ENCODE measurements at places on chromosomes 16 and 17.

GRCh38 chr17:81941484-81942166, 4.5 kb upstream of the PYCR1 start:
- H3K36me3 ChIP-seq: no peaks in the 10 kb centered on the region
- H3K4me1 ChIP-seq: no peaks in the 10 kb centered on the region
- H3K27me3 ChIP-seq: no peaks in the 10 kb centered on the region
- H3K4me3 ChIP-seq: no peak overlapping the region
- H3K27ac ChIP-seq: no peak overlapping the region
- DNase-seq: no peak

GRCh38 chr16:88067530-88068411, 116.5 kb downstream of the BANP start:
- H3K36me3 ChIP-seq: peaks cover 59% of the 10 kb centered on the region
- H3K4me1 ChIP-seq: no peaks in the 10 kb centered on the region
- H3K4me3 ChIP-seq: no peak overlapping the region
- DNase-seq: no peak

DNA sequence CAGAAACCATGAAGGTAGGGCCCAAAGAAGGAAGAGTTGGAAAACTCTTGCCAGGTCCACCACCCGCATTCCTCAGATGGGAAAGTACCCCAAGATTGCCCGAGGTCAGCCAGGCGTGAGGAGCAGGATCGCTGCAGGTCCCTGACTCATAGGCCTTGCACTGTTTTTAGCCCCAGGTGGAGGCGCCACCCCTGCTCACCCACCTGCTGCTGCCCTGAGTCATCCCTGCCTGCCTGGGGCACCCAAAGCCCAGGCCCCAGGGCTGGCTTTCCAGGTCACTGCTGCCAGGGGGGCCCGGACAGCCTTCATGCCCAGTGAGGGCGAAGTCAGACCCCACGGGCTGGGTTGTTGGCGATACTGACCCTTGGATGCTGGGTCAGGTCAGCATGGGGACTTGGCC, 100.9 kb downstream of the AMFR start:
- H3K27me3 ChIP-seq: no peaks in the 10 kb centered on the region
- no peaks in the 10 kb centered on the region for H3K4me1 ChIP-seq
- peaks cover under 1% of the 10 kb centered on the region for H3K36me3 ChIP-seq
- H3K4me3 ChIP-seq: no peak overlapping the region

DNA sequence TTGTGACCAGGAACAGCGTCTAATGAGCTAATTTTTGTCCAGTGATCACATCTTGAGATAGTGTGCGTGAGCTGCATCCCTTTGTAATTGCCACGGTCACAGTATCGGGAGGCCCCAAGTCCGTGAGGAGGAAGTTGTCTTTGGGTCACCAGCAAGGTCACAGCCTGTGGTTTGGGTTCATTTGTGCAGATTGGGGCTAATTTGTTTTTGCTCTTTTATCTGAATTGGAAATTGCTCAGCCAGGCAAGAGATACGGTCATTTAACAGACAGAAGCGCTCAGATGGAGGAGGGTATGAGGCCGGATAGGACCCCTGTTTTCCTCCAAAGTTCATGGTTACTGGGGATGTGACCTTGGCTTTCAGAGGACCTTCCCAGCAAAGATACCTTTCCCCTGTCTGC, 174.1 kb downstream of the SNX29 start:
- no peak overlapping the region for H3K4me3 ChIP-seq
- DNase-seq: no peak
- no peaks in the 10 kb centered on the region for H3K36me3 ChIP-seq

GRCh38 chr16:12240036-12240435, 263.5 kb downstream of the SNX29 start:
- DNase-seq: no peak
- H3K27me3 ChIP-seq: no peaks in the 10 kb centered on the region
- H3K4me3 ChIP-seq: no peak overlapping the region
- no peak overlapping the region for H3K27ac ChIP-seq

DNA sequence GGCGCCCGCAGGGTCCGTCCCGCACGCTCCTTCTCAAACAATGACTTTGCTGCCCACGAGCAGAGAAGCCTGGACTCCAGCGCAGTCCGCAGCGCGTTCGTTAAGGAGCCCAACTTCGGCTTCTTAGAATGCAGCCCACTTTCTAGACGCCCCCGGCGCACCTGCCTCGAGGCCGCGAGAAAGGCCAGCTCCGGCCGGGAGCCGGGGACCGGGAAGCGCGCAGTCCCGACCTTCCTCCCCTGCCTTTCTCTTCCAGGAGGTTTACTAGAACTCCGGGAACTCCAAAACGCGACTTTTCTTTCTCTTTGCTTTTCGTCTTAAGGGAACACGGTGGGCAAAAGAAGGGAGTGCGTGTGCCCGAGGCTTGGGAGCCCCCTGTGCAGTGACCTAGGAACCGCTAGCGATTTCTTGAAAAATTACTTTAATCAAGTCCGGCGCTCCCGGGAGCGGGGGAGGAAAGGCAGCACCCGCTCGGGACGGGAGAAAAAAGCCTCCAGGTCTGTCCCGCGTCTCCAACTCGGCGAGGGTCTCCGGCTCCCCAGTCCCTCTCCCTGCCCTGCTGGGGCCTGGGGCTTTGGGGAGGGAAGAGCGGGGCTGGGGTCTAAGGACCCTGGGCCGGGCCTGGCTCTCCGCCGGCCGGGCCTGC, 2.6 kb downstream of the HNF1B start:
- no peaks in the 10 kb centered on the region for H3K4me1 ChIP-seq
- no peak overlapping the region for H3K4me3 ChIP-seq
- peaks cover 17% of the 10 kb centered on the region for H3K27me3 ChIP-seq
- H3K27ac ChIP-seq: no peak overlapping the region

DNA sequence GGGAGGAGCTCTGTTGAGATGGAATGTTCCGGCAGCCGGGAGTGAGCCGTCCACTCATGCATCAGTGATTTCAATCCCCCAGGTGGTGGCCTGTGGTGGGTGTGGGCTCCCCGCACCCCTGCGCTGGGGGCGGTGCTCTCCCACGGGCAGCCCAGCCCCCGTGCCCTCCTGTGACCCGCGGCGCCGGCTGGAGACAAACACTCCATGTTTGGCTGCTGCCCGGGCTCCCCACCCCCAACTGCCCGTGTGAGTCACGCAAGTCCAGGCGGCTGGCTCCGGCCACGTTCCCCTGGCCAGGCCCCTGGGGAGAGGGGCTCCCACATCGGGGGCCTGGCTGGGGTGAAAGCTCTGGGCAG, 29.4 kb downstream of the CACNA1H start:
- H3K27me3 ChIP-seq: no peaks in the 10 kb centered on the region
- no peaks in the 10 kb centered on the region for H3K4me1 ChIP-seq
- H3K4me3 ChIP-seq: no peak overlapping the region
- no peak overlapping the region for H3K27ac ChIP-seq
- H3K36me3 ChIP-seq: no peaks in the 10 kb centered on the region
- no peak for DNase-seq

GRCh38 chr17:21500064-21500463, 123.9 kb downstream of the KCNJ12 start:
- no peak overlapping the region for H3K4me3 ChIP-seq
- H3K27me3 ChIP-seq: peaks cover 13% of the 10 kb centered on the region
- DNase-seq: no peak

- no peak overlapping the region for H3K27ac ChIP-seq
- peak; percentile 30 for DNase-seq
- H3K27me3 ChIP-seq: no peaks in the 10 kb centered on the region
- H3K4me3 ChIP-seq: no peak overlapping the region
- no peaks in the 10 kb centered on the region for H3K4me1 ChIP-seq
Measured at GRCh38 chr17:58968426-58969061, 138.1 kb downstream of the TRIM37 start.
